ENCODE measurements at places on chromosomes 11 and 22.

DNA sequence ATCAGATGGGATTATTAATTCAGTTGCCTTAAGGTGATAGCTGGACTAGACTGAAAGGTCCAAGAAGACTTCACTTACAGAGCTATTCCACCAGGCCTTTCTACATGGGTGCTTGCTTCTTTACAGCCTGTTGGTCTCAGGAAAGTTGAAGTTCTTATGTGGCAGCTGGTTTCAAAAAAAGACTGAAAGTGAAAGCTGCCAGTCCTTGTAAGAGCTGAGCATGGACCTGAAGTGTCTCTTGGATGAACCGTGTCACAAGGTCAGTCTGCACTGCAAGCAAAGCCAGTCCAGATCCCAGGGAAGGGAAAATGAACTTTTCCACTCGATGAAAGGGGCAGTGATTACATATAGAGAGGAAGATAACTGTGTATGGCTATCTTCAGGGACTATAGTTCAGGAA, 201.5 kb upstream of the LUZP2 start:
- DNase-seq: no peak

- peak; percentile 7 for DNase-seq
These were observed 39.7 kb upstream of the AKIP1 start for GRCh38 chr11:8871171-8871775.

DNA sequence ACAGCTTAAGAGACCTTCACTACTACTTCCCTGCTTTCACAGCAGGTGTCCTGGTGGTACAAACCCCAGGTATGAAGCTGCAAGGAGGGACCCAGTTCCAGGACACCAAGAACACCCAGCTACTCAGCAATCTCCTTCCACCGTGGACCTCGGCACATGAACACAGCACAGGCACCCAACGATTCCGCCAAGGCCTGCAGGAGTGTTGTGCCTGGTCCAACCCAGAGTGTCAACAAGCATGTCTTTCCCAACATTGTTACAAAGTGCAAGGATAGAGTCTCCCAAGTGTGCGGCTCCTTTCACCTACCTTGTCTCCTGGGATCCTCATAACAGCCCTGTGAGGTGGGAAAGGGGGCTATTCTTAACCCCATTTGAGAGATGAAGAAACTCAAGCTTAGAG, 11.8 kb downstream of the PATZ1 start:
- DNase-seq: no peak

DNA sequence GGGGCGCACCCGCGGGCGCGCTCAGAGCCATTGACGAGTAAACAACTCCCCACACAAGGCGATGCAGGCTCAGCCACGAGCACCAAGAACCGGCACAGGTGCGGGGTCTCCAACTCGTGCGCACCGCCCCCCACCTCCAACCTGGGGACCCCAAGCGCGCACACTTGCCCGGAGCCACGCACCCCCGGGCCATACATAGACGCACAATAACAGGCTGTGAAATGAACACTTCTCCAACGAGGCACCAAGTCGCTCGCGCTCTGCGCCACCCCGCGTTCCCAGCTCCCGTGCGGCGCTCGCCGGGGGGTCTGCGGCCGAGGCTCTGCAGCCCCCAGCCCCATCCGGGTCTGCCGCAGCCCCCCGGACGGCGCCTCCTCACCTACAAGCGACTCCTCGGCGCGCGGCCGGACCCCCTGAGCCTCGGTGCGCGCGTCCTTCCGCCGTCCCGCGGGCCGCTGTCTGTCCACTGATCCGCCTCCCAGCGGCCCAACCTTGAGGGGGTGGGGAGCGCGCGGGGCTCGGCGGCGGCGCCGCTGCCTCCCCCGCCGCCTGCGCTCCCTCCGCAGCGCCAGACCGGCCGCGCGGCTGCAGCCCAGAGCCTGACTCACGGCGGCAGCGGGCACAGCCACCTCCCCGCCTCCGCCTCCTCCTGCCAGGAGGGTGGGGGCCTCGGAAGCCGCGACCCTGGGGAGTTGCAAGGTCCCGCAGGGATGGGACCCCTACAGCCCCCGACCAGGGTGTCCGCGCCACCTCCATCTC, 1.6 kb downstream of the IFITM10 start:
- no peak for DNase-seq

- DNase-seq: no peak
These were observed 13.3 kb downstream of the DUSP8 start for GRCh38 chr11:1558775-1559110.

DNA sequence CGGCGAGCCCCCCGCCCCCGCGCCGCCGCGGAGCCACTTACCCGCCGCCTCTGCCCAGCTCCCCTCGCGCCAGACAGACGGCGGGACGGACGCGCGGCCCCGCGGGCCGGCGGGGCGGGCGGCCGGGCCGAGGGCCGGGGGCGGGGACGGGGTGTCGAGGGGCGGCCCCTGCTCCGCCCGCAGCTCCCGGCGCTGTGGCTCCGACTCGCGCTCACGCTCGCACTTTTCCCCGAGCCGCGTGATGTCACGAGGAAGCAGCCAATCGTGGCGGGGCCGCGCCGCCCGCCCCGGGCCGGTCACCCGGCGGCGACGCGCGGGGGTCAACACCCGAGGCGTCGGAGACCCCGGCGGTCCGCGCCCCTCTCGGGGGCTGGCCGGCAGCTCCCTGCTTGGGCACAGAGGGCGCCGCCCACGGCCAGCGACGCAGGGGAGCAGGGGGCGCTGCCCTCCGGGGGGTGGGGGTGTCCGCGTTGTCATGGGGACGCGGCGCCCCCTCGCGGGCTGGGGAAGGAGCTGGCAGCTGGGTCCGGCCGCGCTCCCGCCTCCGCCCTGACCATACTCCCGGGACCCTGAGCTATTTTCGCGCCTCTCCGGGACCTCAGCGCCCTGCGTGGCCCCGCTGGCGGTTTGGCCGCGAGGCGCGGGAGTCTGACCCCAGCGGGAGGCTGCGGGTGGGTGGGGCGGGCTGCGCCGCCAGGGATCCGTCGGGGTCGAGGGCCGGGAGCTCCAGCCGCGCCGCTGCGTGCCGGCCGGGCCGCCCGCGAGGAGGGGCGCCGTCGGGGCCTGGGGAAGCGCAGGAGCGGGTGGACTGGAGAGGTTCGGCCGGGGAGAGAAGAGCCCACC, at the start of gene CHRM4:
Gene CHRM4 (minus strand): TSS at position 199 of the 843 bp plus-strand sequence. CDS start 5,219 bp downstream, outside the sequence.
- DNase-seq: no peak

DNA sequence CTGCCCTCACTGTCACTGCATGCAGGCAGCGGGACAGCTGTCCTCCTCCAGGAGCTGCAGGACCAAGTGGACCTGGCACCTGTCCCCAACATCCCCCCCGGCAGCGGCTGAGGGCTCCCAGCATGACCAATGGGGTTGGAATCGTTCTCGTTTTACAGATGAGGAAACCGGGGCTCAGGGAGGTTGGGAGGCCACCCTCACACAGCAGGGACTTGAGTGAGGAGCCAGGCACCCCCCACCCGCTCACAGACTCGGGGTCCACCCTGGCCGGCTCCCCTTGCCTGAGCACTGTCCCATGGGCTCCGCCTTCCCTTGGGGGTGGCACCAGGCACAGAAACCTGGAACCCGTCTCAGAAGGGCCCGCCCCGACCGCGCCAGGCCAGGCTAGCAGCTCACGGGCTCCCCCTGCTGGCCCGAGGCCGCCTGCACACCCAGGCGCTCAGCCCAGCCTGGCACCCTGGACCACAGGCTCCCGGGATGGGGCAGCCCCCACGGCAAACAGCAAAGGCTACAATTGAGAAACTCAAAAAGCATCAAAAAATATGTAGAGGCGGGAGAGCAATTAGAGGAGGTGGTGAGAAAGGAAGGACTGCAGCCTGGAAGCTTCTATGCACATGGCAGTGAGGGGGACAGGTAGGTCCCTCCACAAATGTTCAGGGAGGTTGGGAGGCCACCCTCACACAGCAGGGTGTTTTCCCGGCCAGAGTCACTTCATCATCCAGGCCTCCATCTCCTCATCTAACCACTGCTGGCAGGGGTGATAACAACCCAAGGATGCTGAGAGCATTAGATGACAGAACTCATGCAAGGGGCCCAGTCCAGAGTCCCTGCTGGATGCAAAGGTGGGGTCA, 12.8 kb downstream of the MACROD1 start:
- peak; percentile 69 for DNase-seq

- DNase-seq: no peak
These were observed at the start of gene ANKK1 for GRCh38 chr11:113387605-113388211. Gene ANKK1 (plus strand): TSS chr11:113387779. CDS start chr11:113387885, 106 bp downstream.

- DNase-seq: no peak
These were observed 922.1 kb downstream of the OPCML start for GRCh38 chr11:132610216-132610615.

DNA sequence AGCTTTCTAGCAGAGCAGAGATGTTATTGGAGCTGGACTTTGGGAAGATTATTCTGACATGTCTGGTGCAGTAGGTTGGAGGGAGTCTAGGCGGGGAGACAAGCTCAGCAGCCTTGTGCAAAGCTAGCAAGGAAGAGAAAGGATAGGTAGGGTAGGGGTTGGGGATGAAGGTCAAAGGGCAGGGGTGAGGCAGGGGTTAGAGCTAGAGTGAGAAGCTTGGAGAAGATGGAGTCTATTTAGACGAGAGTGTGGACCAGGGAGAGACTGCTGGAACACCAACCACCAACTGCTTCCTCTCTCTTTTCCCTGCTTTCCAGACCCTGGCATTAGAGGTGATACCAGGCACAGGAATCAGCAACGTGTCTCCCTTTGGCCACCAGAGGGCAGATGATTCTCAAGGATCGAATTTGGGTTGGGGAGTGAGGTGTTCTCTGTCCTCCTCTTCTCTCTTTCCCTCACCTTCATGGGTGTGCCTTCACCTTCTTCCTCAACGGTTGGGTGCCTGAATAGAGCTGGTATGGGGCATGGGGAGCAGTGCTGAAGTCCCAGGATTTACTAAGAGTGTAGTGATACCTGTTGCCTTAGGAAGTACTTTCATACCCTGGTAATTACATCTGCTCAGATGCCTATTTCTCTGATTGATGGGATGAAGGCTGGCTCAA, 1.8 kb upstream of the MARK2 start:
- peak; percentile 90 for DNase-seq

DNA sequence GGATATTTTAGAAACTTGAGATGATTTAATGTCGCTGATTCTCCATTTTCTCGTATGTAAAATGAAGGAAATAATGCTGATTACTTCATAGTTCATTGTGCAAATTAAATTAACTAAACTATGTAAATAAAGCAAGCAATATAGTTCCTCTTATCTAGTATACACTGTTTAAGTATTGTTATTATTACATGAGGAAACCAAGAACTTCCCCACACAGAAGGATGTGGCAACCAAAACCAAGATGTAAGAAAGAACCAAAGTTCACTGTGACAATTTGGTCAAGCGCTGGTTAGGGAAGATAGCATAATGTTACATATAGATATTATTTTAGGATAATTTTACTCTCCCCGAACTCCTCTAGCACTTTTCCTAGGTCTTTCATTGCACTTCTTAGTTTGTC, 103.2 kb downstream of the XKR3 start:
- DNase-seq: no peak

GRCh38 chr11:35765211-35765610, 102.6 kb downstream of the TRIM44 start:
- no peak for DNase-seq

DNA sequence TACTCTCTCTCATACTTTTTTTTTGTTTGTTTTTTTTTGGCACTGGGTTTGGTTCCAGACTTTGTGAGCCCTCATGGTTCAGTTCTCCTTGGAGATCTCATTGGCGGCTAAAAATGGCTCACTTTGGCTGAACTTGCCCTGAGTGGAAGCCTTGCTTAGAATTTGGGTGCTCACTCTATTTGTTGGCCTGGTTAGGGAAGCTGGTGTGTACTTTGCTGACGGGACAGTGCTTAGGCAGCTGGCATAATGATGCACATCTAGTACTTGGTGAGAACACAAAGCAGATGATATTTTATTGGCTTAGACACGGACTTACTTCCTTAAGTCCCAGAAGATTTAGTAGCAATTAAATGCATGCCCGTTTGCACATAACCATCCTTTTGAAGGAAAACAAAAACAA, 66.5 kb upstream of the GRAMD1B start:
- DNase-seq: no peak

DNA sequence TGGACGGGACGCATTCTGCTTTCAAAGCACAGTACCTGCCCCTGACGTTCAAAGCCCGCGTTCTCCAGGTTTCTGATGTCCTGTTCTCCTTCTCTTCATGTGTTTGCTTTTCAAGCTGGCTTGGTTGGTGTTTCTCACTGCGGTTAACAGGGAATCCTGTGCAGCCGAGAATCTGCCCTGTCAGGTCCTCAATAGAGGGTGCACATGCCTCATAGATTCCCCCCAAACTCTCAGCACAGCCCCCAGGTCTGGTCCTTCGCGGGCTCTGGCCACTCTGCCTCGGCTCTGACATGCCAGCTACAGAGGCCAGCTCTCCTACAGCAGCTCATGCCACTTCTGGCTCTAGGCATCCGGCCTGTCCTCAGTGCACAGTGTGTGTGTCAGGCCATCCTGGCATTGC, 1343.8 kb downstream of the TBC1D22A start:
- DNase-seq: no peak

DNA sequence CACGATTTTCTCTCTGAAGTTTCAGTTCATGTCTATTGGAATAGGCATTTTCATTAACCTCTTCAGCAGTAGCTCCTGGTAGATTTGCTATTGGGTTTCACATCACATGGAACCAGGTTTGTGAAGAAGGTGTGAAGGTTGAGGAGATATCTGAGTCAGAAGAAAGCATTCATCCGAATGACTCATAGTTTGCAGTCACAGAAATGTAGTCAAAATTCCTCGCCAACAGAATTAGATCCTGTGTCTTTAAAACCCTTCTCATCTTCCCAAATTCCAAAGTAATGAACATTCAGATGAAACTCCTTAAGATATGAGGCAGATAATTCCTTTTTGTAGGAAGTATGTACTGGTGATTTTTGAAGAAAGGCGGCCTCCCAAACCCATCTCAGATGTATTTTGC, 125.0 kb upstream of the LARGE1 start:
- no peak for DNase-seq

GRCh38 chr11:116980136-116980793, 118.0 kb downstream of the SIK3 start:
- DNase-seq: no peak

- no peak for DNase-seq
These were observed 44.5 kb downstream of the SMCO4 start for GRCh38 chr11:93498641-93499040.

GRCh38 chr11:1503708-1504104, 17.1 kb upstream of the MOB2 start:
- no peak for DNase-seq

GRCh38 chr11:17596711-17597110, 49.7 kb downstream of the OTOG start:
- DNase-seq: no peak

GRCh38 chr11:1049431-1049891, 12.9 kb upstream of the MUC6 start:
- DNase-seq: no peak

GRCh38 chr11:17633279-17633986, 85.9 kb upstream of the MYOD1 start:
- no peak for DNase-seq

All from NCI-H510A treated with DMSO at 0.1 percent for 48 hours (cell line).